COR-L47 (cell line): ENCODE measurements at places on chromosomes 12 and 14.
A peak's percentile ranks its signal among the peaks of the same experiment; 100 is the strongest.

GRCh38 chr12:45834809-45835208 lies 105.3 kb downstream of the ARID2 start:
- no peak for DNase-seq

GRCh38 chr12:94872671-94872970 lies 130.9 kb downstream of the NDUFA12 start:
- no peak for DNase-seq

DNA sequence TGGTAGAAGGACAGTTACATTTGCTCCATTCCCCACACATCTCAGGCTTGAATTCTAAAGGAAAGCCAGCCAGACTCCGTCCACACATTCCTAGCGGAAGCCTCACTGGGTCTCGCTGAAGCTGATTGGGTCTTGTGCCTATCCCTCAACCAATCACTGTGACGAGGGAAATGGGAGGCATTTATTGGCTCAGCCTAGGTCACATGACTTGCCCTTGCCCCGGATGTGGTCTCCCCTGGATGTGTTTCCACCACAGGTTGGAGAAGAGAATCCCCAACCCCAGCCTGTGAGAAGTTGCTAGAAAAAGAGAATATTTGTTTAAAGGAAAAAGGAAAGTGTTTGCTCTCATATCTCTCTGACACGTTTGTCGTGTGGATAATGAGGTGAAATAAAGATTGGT lies 93.4 kb downstream of the C12orf75 start:
- no peak for DNase-seq

DNA sequence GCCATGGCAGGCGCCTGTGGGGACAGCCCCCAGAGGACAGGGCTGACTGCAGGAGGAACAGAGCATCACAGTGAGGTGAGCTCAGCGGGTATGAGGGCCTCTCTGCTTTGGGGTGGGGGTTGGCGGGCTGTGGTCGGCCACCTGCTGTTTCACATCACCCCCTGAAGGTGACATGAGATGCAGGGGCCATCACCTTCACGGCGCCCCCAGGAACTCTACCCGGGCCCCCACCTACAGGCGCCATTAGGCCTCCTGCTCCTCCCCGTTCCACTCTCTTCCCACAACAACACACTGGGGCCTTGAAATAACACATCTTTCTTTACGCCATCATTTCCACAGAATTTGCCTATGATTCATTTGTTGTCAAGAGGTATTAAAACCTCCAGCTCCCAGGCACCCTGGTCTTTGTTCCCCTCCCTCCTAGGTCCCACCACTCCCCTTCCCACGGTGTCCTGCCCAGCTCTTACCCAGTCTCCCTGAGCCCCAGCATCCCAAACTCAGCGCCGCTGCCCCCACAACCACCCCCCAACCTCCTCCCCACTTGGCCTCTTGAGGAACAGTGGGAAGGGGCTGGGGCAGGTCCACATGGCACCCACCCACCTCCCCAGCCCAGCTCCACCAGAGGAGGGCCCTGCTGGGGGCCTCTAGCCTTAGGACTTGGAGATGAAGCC lies 12.7 kb upstream of the HDAC7 start:
- DNase-seq, result no peak

DNA sequence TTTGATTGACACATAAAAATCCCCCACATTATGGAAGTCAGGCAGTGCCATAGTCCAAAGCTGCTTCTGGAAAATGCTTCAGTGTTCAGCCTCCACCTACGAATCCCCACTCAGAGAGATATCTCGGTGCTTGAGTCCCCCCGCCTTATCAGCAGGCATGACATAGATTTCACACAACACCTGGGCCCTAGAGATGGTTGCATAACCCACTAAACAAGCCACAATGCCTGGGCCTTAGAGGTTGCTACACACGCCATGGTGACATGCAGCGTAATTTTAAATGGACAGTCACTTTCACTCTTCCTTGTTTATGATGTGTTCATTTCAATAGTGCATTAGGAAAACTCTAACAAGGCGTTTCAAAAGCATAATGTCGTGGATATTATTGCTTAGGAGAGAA lies 38.0 kb downstream of the CCDC60 start:
- DNase-seq, result no peak

GRCh38 chr14:96146131-96146771 lies 58.4 kb upstream of the BDKRB2 start:
- DNase-seq, result peak; percentile 66

GRCh38 chr14:29240066-29240465 lies 473.5 kb downstream of the FOXG1 start:
- no peak for DNase-seq

GRCh38 chr12:11555743-11556625 lies 93.5 kb upstream of the ETV6 start:
- no peak for DNase-seq

DNA sequence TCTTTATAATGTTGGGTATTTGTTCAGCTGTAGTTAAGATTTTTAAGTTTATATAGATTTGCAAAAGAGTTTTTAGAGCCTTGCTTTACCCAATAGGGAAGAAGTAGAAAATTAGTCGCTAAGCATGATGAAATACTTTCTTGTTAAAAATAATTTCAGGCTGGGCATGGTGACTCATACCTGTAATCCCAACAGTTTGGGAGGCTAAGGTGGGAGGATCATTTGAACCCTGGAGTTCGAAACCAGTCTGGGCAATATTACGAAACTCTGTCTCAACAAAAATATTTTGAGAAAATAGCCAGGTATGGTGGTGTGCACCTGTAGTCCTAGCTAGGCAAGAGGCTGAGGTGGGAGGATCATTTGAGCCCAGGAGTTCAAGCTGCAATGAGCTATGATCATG lies 18.7 kb upstream of the SCFD1 start:
- DNase-seq, result no peak

DNA sequence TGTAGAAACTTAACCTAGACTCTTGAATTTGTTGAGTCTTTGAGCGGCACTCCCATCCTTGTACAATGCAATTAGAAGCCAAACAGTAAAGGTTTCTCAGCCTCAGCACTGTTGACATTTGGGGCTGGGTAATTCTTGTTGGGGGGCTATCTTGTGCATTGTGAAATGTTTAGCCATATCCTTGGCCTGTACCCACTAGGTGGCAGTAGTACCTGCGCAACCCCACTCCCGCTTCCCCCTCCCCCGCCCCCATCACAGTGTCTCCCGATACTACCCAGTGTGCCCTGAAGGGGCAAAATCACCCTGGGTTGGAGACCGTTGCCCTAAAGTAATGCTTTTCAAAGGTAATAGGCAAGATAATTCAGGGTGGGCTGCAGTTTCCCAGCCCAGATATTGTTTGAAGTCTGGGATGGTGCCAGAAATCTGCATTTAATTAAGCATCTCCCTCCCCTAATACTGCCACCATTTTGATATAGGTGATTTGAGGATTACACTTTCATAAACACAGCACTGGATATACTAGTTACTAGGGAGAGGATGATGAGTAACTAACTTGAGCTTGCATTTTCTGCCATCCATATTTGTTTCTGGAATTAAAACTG lies 1.8 kb downstream of the COX6A1 start:
- DNase-seq, result peak; percentile 71

DNA sequence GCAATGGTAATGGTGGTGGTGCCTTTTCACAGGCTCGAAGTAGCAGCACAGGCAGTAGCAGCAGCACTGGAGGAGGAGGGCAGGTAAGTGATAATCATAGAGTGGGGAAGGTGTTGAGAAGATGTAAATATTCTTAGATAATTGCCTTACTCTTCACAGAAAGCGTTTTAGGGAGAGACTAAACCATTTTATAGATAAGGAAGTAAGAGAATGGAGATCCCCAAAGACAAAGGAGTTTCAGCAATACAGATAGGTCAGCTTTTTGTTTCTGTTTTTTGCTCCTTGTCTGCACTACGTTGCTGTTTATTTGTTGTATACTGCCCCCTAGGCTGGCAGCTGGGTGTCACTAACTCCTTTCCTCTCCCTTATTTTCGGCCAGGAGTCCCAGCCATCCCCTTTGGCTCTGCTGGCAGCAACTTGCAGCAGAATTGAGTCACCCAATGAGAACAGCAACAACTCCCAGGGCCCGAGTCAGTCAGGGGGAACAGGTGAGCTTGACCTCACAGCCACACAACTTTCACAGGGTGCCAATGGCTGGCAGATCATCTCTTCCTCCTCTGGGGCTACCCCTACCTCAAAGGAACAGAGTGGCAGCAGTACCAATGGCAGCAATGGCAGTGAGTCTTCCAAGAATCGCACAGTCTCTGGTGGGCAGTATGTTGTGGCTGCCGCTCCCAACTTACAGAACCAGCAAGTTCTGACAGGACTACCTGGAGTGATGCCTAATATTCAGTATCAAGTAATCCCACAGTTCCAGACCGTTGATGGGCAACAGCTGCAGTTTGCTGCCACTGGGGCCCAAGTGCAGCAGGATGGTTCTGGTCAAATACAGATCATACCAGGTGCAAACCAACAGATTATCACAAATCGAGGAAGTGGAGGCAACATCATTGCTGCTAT lies 2.0 kb downstream of the SP1 start:
- no peak for DNase-seq

DNA sequence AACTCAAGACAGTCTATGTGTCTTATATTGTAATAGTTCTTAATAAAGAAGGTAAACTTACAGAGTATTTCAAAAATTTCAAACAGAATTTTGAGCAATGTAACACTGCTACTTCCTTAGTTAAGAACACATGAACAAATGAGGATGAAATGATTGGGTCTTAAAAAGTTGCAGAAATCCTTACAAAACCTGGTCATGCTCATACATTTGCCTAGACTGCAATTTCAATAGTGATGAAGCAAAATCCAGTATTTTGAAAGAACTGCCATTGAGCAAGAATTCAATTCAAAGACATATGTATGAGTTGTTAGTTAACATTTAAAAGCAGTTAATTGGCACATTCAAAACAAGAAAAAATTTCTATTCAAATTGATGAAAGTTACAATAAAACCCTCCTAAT lies 17.8 kb upstream of the HIF1A start:
- DNase-seq, result no peak

GRCh38 chr14:59619061-59619460 lies 42.4 kb upstream of the CCDC175 start:
- DNase-seq, result no peak

GRCh38 chr14:94557327-94557726 lies 3.9 kb upstream of the SERPINA4 start:
- DNase-seq, result no peak

GRCh38 chr12:69816082-69816481 lies 8.9 kb upstream of the MYRFL start:
- no peak for DNase-seq
